ENCODE measurements at places on chromosomes 4 and X.

DNA sequence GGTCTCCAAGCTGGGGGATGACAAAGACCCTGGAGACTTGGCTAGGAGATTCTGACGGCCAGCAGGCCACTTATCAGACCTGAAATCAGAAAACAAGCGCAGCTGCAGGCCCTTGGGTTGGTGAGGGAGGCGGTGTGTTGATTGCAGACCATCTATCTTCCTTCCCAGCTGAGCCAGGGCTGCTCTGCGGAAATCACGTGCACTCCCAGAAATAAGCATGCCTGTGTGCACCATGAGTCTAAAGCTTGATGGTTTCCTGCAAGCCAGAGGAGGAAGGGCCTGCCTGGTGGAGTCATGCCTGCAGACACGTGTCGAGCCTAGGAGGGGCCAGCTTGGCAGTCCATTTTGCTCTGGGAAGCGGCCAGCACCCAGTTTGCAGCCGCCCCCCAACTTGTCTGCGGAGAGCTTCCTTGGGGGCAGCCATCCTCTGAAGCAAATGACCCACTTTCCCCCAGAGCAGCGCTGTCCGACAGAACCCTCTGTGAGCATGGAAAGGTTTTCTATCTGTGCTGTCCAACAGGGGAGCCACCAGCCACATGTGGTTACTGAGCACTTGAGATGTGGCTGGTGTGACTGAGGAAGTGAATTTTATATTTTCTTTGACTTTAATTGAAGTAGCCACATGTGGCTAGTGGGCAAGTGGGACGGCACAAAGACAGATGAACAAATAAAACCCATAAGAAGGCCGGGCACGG is 175.7 kb upstream of the BCOR start:
- peak; percentile 54 for ATAC-seq

GRCh38 chr4:41061482-41062185 is 152.7 kb downstream of the APBB2 start:
- ATAC-seq = peak; percentile 67

GRCh38 chrX:101482296-101482695 is 3.0 kb upstream of the ARMCX4 start:
- ATAC-seq = no peak

DNA sequence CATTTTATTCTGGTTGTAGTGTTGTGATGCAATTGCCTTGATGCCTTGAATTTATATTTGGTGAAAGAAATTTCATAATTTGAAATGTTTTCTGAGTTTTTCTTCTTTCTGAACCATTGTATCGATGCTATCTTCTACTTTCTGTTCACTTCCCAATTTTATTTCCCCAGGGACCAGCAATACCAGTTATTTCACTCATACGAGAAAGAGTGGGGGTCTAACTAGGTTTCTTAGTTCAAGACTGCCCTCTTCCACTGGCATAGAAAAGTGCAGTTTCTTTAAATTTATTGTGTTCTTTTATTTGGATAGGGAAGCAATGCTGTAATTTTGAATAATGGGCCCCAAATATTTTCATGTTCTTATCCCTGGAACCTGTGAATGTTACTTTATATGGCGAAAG is 544.0 kb upstream of the ADGRL3 start:
- ATAC-seq = no peak

DNA sequence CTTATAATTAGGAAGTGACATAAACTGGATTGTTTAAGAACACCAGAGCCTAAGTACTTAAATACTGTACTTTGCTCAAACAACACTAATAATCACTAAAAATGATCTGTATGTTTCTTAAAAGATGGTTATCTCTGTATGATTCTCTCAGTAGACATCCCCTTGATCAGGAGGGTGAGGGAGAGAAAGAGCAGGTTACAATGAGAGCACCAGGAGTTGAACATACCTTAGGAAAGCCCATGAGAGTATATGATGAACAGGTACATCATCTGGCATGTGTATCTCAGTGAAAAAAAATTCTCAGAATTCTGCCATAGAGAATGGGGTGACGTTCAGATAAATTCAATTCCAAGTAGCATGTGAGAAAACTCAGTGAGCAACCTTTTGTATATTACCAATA is 59.9 kb upstream of the IL2 start:
- no peak for ATAC-seq

DNA sequence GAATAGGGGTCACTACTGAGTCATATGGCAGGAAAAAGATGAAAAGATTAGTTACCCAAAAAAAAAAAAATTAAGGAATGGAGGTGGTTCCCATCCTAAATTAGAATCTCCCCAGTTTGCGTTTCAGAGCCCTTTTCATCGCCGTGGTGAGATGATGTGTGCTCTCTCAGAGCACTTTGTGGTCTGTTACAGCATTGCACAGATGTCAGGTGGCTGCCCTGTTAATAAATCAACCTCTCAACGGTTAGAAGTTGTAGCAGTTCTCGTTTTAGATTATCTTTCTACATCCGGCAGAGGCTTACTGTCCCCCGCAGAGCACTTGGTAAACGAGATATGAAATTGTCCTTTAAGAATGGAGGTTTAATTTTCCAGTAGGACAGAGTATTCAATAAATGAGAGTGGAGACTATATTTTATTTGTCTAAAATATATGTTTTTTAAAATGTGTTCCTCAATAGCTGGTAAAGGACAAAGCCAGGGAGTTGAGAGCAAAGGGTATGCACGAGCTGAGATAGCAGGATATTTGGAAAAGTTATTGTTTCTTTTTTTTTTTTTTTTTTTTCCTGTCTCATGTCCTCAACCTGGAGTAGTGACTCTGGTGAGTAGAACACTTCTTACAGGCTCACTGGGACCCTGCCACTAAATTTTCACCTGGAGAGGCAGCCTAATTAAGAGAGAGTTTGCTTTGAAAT is 26.9 kb downstream of the AFF1 start:
- ATAC-seq = peak; percentile 74

- no peak for ATAC-seq
Observed at GRCh38 chr4:73452953-73453700, 17.1 kb downstream of the AFP start.

GRCh38 chr4:186727977-186728519 is 4.4 kb upstream of the FAT1 start:
- ATAC-seq = no peak

GRCh38 chrX:12370497-12370986 is 232.3 kb downstream of the FRMPD4 start:
- ATAC-seq = no peak

DNA sequence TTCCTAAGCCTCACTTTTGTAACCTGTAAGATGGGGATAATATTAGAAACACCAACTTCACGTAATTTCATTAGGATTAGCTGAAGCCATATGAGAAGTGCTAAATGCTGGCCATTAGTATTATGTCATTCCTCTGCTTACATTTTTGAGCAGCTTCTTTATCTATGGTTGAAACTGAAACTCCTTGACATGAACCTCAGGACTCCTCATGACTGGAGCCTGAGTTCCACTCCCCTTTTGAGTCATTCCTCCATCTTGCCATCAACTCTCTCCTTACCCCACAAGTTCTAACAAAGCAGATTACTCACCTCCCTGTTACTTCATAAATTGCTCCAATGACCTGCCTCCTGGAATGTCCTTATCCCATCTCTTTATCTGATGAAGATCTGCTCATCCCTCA is 123.2 kb upstream of the KCNIP4 start:
- no peak for ATAC-seq

DNA sequence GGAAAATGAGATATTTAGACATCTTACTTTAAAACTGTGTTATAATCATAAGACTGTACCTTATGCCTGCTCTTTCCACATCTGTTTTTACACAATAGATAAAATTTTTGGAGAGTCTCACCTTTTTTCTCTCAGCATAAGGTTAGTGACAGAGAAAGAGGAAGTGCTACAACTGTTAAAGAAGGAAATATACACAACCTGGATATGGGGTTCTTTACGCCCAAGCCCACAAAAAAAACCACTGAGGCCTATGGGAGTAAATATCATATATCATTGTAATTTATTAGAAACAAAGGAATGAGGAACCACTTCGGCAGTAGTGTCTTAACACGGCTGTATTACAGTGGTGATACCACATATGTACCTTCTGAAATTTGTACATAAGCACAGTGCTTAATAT is 265.9 kb upstream of the GK2 start:
- no peak for ATAC-seq

- no peak for ATAC-seq
Observed at GRCh38 chr4:108772402-108772801, 9.5 kb upstream of the ETNPPL start.

DNA sequence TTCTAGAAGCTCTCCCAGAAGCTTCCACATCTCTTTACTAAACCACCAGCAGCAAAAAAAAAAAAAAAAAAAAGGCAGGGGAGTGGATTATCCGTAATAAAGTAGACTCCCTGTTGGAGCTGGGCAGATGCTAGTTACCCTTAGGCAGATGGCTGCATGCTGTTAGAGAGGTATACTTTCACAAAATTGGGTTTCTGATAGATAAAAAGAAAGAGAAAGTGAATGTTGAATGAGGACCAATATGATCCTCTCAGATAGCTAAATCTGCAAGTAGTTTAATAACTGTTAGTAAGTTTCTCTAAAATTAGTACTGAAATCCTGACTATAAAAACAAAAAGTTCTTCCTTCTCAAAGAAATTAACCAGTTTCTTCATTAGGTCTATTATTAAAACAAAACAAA is 195.4 kb downstream of the ANAPC10 start:
- no peak for ATAC-seq

GRCh38 chrX:69036674-69037573 is 128.3 kb downstream of the PJA1 start:
- no peak for ATAC-seq

Data from SK-N-SH treated with all-trans-retinoic acid at 6 μM for 48 hours (cell line).